ENCODE measurements at places on chromosomes 3 and 15.
A peak's percentile ranks its signal among the peaks of the same experiment; 100 is the strongest.

DNA sequence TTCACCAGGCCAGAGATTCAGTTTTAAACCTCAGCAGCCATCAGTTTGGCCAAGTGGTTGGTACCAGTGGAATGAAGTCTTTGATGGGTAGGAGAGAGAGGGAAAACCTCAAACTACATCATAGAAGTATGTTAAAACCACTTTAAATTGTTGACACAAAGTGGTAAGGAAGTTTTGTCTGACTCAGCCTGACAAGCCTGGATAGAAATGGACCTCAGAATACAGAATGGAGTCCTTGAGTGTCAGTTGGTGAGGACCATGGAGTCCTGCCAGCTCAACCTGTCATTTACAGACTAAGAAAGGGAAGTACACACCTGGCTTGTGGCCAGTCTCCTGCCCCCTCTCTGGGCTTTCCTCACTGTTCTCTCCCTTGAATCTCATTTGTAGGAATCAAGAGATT, 12.1 kb downstream of the EAF1 start:
- no peak for DNase-seq

- no peak for DNase-seq
Measured at GRCh38 chr3:48202632-48203031, 14.4 kb upstream of the CDC25A start.

- no peak for DNase-seq
Measured at GRCh38 chr3:72012363-72012762, 227.4 kb upstream of the PROK2 start.

DNA sequence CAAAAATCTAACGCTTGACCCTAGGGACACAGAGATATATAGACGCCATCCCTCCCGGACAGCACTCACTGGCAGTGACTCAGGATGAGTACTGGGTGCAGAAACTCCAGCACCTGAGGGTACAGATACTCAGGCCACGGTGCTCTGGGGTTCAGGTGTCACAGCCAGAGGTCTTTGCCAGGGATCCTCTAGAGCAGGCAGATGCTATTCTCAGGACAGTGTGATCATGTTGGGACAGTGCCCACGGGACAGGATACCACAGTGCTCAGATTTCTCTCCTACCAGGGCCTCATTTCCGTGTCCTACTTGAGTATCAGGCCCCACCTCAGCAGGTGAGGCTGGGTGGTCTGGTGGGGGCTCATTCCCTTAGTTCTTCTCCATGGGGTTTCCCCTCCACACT, 34.4 kb downstream of the HOMER2 start:
- DNase-seq, result no peak

DNA sequence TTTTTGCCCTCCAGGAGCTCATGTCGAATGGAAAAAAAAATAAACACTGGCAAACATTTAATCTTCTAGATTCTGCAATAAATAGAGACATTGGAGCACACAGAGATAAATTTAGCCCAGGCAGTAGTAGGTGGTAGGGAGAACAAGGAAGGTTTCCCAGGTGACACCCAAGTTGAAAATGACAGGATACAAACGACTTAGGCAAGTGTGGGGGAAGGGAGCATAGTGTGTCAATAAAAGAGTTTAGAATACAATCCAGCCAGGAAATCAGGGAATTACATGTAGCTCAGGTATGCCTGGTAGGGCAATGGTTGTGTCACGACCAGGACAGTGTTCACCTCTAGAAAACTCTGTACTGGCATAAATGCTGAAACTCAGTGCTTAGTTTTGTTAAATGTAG, 364.6 kb upstream of the AGTR1 start:
- no peak for DNase-seq

DNA sequence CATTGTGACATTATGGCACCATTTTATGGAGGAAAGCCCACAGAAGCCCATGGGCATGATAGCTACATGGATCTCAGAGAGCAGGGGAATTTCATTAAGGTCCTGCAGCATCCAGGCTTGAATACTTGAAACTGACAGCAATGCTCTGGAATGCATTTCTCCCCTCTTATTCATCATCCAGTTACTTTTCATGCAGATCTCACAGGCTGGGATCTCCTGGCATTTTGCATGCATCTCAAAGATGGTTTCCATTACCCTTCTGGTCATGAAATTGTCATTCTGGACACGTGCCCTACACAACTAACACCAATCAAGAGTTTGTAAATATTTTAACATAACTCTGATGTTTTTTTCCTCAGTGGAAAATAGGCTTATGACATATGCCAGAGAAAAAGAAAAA, 32.4 kb downstream of the VGLL3 start:
- DNase-seq, result no peak

GRCh38 chr3:110774496-110775265, 296.9 kb upstream of the NECTIN3 start:
- DNase-seq, result no peak

GRCh38 chr3:167929968-167930367, 165.8 kb downstream of the GOLIM4 start:
- no peak for DNase-seq

DNA sequence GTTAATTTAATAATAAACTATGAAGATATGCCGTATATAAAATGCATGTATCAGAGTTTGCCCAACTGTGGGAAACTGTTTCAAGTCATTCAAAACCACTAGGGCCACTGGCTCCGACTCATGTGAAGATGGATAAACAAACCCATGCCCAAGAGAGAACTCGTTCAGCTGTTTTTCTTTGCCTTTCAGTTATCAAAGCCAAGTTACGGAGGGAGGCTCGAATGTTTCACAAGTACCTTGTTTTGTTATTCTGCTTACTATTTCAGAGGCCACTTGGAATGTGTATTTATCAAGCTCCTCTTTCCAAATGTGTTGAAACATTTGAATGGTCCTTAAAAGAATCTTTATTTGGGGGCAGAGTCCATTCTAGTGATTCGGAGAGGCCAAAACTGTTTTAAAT, 82.1 kb downstream of the DUT start:
- no peak for DNase-seq

GRCh38 chr3:56818156-56818985, 16.6 kb upstream of the ARHGEF3 start:
- no peak for DNase-seq

DNA sequence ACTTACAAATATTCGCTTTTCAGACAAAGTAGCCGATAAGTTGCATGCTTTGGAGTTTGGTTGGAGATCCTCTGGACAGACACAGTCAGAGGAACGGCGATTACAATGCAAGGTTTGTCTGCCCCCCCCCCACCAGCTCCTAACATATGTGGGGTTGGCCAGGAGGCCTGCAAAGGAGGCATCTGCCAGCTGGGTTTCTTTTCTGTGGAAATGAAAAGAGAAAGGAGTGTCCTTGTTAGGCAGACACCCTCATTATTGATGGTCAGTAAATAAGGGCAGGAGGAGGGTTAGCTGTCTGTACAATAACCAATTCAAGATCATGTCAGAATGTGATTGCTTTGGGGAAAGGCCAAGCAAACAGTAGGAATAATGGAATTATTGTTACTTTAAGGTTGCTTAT, 49.1 kb downstream of the TLNRD1 start:
- no peak for DNase-seq

GRCh38 chr3:59153648-59154047, 103.8 kb upstream of the CFAP20DC start:
- no peak for DNase-seq

DNA sequence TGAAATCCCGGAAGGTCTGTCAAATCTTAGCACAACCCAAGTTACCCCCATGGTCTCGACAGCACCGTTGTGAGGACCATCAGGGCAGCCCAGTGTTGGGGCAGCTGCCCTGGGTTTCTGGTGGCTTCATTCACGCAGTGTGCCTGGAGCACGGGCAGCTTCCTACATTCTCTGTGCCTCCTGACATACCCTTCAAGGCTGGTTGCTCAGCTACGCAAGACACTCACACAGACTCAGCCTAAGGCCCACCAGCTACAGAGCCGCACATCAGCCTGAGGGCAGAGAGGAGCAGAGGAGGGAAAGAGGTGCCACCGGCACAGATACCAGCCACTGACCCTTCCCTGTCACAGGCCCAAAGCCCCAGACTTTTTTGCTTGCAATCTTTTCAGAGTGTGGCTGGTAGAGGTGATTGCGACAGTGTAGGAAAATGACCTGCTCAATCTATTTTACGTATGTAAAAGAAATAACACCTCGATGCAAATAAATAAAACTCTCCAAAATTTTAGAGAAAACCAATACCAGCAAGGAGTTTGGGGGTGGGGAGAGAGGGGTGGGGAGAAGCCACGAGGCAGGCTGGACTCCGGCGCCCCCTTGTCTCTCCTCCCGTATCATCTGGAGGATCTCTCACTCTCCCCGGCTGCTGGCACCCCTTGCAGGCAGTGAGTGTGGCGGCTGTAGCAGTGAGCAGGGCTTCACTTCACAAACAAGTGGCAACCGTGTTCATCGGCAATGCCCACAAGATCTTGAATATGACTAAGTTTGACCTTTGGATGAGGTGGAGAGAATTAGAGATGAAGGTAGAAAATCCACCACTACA, 12.7 kb downstream of the CSPG5 start:
- no peak for DNase-seq

GRCh38 chr3:183033746-183034145, 53.4 kb upstream of the DCUN1D1 start:
- no peak for DNase-seq

DNA sequence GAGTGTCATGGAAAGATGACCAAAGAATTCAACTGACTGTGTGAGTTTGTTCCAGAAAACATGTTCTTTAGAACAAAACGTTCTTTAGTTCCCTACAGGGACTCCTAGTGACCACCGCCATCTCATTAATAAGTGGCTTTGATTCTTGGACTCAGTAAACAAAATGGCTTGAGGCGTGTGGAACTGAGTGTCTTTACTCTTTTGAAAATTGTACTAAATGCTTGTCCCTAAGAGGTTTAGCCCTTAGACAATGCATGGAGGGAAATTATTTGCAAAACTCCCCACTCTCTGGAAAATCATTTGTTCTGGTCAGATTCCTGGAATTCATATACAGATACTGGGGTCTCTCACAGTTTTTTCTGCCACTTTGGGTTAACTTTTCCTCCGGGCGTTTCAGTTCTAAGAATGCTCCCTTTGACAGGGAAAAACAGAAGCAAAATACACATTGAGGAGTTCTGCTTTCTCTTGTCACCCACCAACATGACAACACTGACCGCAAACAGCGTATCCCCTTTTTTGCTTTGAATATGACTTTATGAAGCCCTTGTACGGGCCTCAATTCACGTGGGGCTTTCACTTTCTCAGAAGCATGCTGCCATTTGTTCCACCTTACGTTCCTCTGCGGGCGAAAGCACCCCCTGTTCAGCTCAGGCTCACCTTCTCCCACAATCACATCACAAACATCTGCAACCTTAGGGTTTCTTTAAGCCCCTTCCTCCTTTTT, 15.3 kb upstream of the NRROS start:
- DNase-seq, result peak; percentile 48

- peak; percentile 21 for DNase-seq
Measured at GRCh38 chr15:82952158-82953081, at the start of gene HOMER2. HOMER2 (minus strand) TSS chr15:82952720; CDS start chr15:82952535, 185 bp downstream.

GRCh38 chr3:58188173-58188564, 22.6 kb downstream of the DNASE1L3 start:
- no peak for DNase-seq

GRCh38 chr3:151146071-151146730, 56.8 kb downstream of the GPR171 start:
- peak; percentile 33 for DNase-seq

- no peak for DNase-seq
Measured at GRCh38 chr3:126530171-126531050, 6.5 kb downstream of the CHST13 start.

DNA sequence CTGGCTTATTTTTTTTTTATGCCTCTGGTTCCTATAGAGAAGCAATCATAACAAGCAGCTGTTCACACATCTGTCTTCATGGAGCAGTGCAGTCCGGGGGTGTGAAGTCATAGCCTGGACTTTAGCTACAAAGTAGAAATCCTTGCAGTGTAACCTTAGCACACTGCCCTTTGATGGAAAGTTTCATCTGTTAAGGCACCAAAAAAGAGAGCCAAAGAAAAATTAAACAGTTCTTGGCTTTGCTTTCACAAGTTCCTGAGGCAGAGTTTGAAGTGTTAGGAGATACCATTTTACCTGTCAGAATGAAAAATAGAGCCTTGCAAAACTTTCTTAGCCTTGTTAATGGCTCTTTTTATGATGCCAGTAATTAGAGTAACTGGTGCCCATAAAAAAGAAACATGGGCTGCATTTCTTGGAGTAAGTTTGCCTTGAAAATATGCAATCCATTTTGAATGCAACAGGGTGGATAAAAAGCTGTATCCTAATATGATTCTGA, 84.1 kb downstream of the PIK3R4 start:
- no peak for DNase-seq

- DNase-seq, result no peak
Measured at GRCh38 chr3:189288348-189289235, 116.8 kb downstream of the TPRG1 start.

GRCh38 chr3:176430244-176431037, 766.8 kb downstream of the TBL1XR1 start:
- no peak for DNase-seq

Measured in activated naive CD4-positive, alpha-beta T cell treated with anti-CD3 and anti-CD28 coated beads, Interleukin-2, amount 50 U/mL, for 16 hours (primary cell).